ENCODE measurements at places on chromosomes 1 and 21. TPM values are rescaled to one million over a fixed set of nuclear protein-coding genes. Genes with fewer than 3 reads are reported as not detected.

The GUCA2A gene
- not detected for total RNA-seq

The ETNK2 gene
- total RNA-seq, result 3.4 TPM

The AVPR1B gene
- not detected for total RNA-seq

The OR6N1 gene
- total RNA-seq, result not detected

The PLCH2 gene
- 0.19 TPM for total RNA-seq

The UTS2 gene
- total RNA-seq, result not detected

The CLCA4 gene
- not detected for total RNA-seq

The MYBPHL gene
- total RNA-seq, result not detected

The IBA57 gene
- total RNA-seq, result 7.5 TPM

The STIL gene
- total RNA-seq, result 10.9 TPM

The SAMD11 gene
- total RNA-seq, result 36.1 TPM

The S1PR1 gene
- not detected for total RNA-seq

The RRP15 gene
- 29.3 TPM for total RNA-seq

The KCNK2 gene
- not detected for total RNA-seq

The LCE1E gene
- not detected for total RNA-seq

The MCOLN3 gene
- 3.6 TPM for total RNA-seq

The MPL gene
- total RNA-seq, result 0.31 TPM

The CITED4 gene
- total RNA-seq, result 57.3 TPM

The PSMG1 gene
- total RNA-seq, result 71.1 TPM

The DVL1 gene
- 74.6 TPM for total RNA-seq

The MCM3AP gene
- 40.0 TPM for total RNA-seq

The GPR3 gene
- 1.5 TPM for total RNA-seq

The AGTRAP gene
- 82.6 TPM for total RNA-seq

The HMGCS2 gene
- not detected for total RNA-seq

The S100A10 gene
- total RNA-seq, result 1,892 TPM

The AZIN2 gene
- 0.60 TPM for total RNA-seq

The DAB1 gene
- total RNA-seq, result not detected

The HTR6 gene
- total RNA-seq, result 0.22 TPM

The OPRD1 gene
- total RNA-seq, result 0.14 TPM

The KCNJ15 gene
- 0.07 TPM for total RNA-seq

The ITSN1 gene
- total RNA-seq, result 18.7 TPM

The PSRC1 gene
- total RNA-seq, result 26.6 TPM

The MAP3K21 gene
- total RNA-seq, result 12.1 TPM

The C1orf185 gene
- total RNA-seq, result not detected

The LCE1F gene
- not detected for total RNA-seq

The CTSK gene
- total RNA-seq, result 1.9 TPM

The SLAMF9 gene
- 0.40 TPM for total RNA-seq

The NDC1 gene
- 25.2 TPM for total RNA-seq

The DCST2 gene
- 0.50 TPM for total RNA-seq

The COL16A1 gene
- total RNA-seq, result 5.5 TPM

The TMEM125 gene
- not detected for total RNA-seq

The BCL2L15 gene
- total RNA-seq, result 0.94 TPM

The FAM163A gene
- not detected for total RNA-seq

All from A549 treated with RU486 at 1 μM for 4 hours (cell line).